Naive thymus-derived CD8-positive, alpha-beta T cell (primary cell): ENCODE measurements at places on chromosomes 1 and 21. TPM values are rescaled to one million over a fixed set of nuclear protein-coding genes. Genes with fewer than 3 reads are reported as not detected.

DNA sequence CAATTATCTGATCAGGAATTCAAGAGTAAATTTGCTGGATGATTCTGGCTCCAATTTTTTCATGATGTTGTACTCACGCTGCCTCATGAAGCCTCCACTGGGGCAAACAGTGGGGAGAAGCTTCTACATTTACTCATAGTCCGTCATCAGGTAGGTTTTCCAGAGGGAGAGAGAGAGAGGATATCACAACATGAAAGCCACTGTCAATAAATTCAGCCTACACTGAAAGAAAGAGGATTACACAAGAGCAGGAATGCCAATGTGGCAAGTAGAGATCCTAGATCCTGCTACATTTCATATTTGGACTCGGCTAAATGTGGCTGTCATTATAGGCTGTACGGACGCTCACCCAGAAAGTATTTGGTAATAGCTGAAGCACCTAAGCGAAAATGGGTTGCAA, 819.9 kb downstream of the BRINP3 start:
- no peak for DNase-seq

DNA sequence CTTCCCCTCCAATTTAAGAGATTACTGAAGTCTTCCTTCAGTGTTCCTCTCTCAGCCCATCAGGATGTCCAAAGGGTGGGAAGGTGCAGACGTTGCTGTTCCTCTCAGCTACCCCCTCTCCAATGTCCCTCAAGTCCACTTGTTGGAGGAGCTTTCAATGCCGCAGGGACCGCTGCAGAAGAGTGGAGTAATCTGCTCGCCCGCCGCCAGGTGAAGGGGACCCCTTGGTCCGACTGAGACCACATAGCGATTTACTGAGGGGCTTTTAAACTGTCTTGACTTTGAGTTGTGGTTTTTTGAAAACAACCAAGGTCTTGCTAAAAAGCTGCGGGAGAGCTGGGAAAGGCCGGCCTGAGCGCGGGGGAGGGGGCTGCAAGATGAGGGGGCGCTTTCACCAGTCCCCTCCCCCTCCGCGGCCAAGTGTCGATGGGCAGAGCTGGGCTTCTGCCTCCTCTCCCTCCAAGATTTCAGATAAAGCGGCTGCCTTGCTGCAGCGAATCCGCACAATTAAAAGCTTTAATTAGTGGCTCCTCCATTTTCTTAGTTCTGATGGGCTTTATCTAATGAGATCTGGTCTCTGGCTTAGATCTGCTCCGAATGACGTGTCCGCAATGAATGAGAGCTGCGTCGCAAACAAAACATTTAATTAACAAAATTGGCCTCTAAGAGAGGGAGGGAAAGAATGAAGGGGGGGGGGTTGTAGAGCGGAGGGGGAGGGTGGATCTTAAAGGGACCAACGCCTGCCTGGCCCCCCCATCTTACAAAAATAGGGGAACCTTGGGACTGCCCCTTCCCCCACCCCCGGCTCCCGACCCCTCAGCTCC, 5.9 kb downstream of the LMO4 start:
- DNase-seq: no peak

The FCGR3A gene
- total RNA-seq: 1.1 TPM

The ADAM30 gene
- total RNA-seq: not detected

The CFAP141 gene
- total RNA-seq: not detected

GRCh38 chr1:227134686-227135314, 183.5 kb downstream of the CDC42BPA start:
- no peak for DNase-seq

- DNase-seq: no peak
Observed at GRCh38 chr1:217626321-217626720, 4.6 kb downstream of the GPATCH2 start.

DNA sequence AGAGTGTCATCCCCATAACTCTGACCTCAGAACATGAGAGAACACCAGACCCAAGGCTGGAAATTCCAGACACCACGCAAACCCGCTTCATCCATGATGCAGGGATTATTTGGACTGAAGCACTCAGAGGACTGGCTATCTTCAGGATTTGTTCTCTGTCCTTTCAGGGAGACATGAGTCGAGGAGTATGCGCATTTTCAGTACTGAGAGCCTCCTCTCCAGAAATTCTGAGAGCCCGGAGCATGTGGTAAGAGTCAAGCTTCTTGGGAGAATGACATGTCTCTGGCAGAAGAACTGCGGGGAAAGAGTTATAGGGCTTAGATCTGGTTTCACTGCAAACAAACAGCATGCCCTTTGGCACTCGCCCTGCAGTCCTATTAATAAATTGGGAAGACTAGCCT, 6.9 kb downstream of the LAX1 start:
- no peak for DNase-seq

The S100A7 gene
- not detected for total RNA-seq

GRCh38 chr1:67942274-67942673, 108.2 kb downstream of the DIRAS3 start:
- DNase-seq: no peak

DNA sequence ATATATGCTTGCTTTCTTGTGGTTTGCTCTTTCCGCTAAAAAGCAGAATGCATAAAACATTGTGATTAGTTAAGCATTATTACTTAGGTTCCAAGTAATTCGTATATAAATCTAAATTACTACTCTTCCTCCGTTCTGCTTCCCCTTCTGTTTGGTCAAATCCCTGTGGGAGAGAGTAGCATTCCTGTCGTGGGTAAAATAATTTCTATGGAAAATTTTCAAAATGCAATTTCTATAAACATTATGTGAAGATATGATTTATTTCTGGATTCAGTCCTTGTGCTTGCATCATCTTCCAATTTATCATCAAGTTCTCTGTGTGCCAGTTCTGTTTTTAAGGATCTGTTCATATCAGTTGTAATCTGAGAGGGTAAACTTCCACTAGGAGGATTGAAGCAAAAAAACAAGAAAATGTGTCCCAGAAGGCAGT, 7.2 kb upstream of the WARS2 start:
- no peak for DNase-seq

DNA sequence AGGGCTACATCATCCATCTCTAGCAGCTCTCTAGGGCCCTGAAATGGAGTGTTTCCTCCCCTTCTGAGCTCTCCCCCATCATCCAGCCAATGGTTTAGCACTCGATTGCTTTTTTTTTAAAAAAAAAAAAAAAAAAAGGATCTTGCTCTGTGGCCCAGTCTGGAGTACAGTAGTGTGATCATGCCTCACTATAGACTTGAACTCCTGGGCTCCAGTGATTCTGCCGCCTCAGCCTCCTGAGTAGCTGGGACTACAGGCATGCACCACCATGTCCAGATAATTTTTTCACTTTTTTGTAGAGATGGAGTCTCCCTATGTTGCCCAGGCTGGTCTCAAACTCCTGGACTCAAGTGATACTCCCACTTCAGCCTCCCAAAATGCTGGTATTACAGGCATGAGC, 12.1 kb upstream of the ITPKB start:
- DNase-seq: no peak

- no peak for DNase-seq
Observed at GRCh38 chr1:233714631-233715217, 100.8 kb downstream of the KCNK1 start.

The RERE gene
- total RNA-seq: 84.2 TPM

The WRAP73 gene
- 46.8 TPM for total RNA-seq

GRCh38 chr1:204602111-204602579, 83.4 kb downstream of the LRRN2 start:
- DNase-seq: no peak

GRCh38 chr1:163273766-163274441, 47.9 kb upstream of the NUF2 start:
- no peak for DNase-seq

DNA sequence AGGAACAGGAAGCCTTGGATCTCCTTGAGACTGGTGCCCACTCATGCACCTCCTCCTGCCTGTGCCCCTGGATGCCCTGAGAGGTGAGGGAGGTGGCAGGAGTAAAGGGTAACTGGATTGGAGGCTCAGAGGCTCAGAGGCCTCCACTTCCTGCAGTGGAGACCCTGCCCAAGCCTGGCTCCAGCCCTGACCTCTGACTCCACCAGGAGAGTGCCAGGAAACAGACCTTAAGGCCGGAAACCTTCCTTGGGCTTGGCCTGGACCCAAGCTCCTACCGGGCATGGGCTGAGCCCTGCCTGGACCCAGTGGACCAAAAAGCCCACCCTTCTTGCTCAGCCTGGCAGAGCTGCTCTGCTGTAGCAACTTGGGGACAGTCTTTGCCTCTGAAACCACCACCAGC, 15.0 kb upstream of the CELA3B start:
- DNase-seq: no peak

- DNase-seq: no peak
Observed at GRCh38 chr1:109975718-109976117, 8.8 kb upstream of the AHCYL1 start.

GRCh38 chr1:1020415-1021009, 592 bp downstream of the AGRN start:
- DNase-seq: no peak

- DNase-seq: peak; percentile 80
Observed at GRCh38 chr1:65001231-65001792, 35.0 kb upstream of the JAK1 start.

DNA sequence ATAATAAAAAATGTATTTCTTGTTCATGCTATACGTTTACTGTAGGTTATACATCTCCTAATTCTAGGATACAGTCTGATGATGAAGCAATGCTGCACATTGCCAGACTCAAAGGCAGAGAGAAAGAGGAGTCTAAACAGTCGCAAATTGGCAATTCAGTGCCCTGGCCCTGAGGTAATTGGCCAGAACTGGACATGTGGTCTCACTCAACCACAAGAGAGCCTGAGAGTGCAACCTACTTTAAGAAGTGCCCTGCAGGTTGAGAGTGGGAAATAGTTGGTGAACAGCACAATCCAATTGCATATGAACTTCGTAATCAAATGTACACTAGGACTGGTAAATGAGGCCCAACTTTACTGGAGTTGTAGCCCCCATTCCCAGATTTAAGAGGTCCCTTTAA, 5.0 kb upstream of the SLC35A3 start:
- DNase-seq: no peak

DNA sequence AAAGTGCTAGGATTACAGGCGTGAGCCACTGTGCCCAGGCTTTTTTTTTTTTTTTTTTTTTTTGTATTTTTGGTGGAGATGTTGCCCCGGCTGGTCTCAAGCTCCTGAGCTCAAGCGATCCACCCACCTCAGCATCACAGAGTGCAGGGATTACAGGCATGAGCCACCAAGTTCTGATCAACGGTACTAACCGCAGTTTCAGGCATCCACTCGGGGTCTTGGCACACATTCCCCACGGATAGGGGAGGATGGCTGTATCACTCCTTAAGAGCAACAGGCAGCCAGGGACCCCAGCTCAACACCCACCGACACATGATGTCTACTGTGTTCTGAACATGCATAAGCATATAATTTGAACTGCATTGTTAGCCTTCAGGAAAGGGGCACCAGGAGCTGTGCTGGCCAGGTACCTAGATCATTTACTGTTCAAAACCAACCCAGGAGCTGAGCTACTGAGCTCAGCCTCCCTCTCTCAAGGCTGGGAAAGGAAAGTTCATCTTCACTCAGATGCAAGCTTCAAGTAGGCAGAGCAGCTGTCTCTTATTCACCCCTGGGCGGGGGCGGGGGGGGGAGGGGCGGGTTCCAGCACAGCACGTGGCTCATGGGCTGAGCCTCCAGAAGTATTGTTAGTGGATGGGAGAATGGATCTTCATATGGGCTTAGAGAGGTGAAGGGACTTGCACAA, 24.7 kb downstream of the CAPZB start:
- DNase-seq: no peak
